ENCODE measurements at places on chromosomes 7 and 10.

- H3K27me3 ChIP-seq, result no peaks in the 10 kb centered on the region
- H3K27ac ChIP-seq, result no peak overlapping the region
- no peaks in the 10 kb centered on the region for H3K36me3 ChIP-seq
- no peak for DNase-seq
- H3K4me1 ChIP-seq, result no peaks in the 10 kb centered on the region
Observed at GRCh38 chr10:44628921-44629320, 244.0 kb upstream of the CXCL12 start.

- no peaks in the 10 kb centered on the region for H3K27me3 ChIP-seq
- peaks cover 1% of the 10 kb centered on the region for H3K36me3 ChIP-seq
- peaks cover 70% of the 10 kb centered on the region for H3K4me1 ChIP-seq
- peak overlapping the region; percentile 20 for H3K27ac ChIP-seq
- no peak for DNase-seq
Observed at GRCh38 chr10:49183596-49184542, 4.3 kb downstream of the TMEM273 start.

GRCh38 chr7:41084381-41084780 is 618.5 kb downstream of the INHBA start:
- no peak for DNase-seq
- no peak overlapping the region for H3K4me3 ChIP-seq
- H3K36me3 ChIP-seq, result no peaks in the 10 kb centered on the region
- H3K4me1 ChIP-seq, result no peaks in the 10 kb centered on the region
- no peaks in the 10 kb centered on the region for H3K27me3 ChIP-seq

- no peak for DNase-seq
- H3K27ac ChIP-seq, result no peak overlapping the region
- H3K4me3 ChIP-seq, result no peak overlapping the region
- H3K27me3 ChIP-seq, result peaks cover 20% of the 10 kb centered on the region
Observed at GRCh38 chr10:100569687-100570481, 34.1 kb downstream of the HIF1AN start.
